CD8-positive, alpha-beta memory T cell (primary cell): ENCODE measurements at places on chromosomes 7 and 10. TPM values are rescaled to one million over a fixed set of nuclear protein-coding genes. Genes with fewer than 3 reads are reported as not detected.

- no peak overlapping the region for H3K27ac ChIP-seq
- H3K27me3 ChIP-seq: no peaks in the 10 kb centered on the region
- H3K4me3 ChIP-seq: no peak overlapping the region
- no peaks in the 10 kb centered on the region for H3K4me1 ChIP-seq
- H3K36me3 ChIP-seq: no peaks in the 10 kb centered on the region
These were observed 67.6 kb downstream of the JAZF1 start for GRCh38 chr7:28112883-28113540.

- no peaks in the 10 kb centered on the region for H3K36me3 ChIP-seq
- no peak for DNase-seq
- no peaks in the 10 kb centered on the region for H3K27me3 ChIP-seq
- no peaks in the 10 kb centered on the region for H3K4me1 ChIP-seq
- no peak overlapping the region for H3K27ac ChIP-seq
These were observed 18.0 kb upstream of the TBXAS1 start for GRCh38 chr7:139811066-139811465.

Gene MALSU1
- 86.3 TPM for total RNA-seq

- no peaks in the 10 kb centered on the region for H3K36me3 ChIP-seq
- no peak for DNase-seq
- H3K4me3 ChIP-seq: no peak overlapping the region
- no peak overlapping the region for H3K27ac ChIP-seq
These were observed 4.8 kb downstream of the SH3PXD2A start for GRCh38 chr10:103850572-103850895.

Gene SFTPA1
- total RNA-seq: not detected

DNA sequence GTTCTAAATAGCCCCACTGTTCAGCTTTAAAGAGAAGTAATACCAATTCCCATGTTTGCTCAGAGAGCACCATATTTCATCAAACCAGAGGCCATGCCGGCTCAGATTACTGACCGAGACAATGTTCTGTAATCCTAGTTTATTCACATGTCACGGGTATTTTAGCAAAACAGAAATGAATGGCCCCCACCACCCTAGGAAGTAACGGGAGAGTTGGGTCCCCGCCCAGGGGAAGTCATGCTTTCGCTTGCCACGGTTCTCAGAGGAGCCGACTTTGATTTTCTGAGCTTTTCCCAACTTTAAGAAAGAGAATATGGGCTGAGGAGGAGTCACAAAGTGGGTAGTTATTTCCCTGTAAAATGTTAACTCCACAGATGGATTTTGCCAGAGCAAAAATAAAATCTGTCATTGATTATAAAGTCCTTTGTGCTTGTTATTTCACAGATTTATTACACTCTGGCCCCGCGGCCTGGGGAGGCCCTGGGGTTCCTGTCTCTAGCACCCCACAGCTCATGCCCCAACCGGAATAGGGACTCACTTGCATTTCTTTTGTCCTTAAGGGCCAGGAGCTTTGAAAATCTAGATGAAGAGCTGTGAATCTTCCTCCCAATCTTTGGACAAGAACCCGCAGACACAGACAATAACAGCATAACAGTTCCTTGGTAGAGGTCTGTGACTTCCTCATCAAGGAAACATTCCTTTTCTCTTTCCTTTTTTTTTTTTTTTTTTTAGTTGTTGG, 3.7 kb upstream of the GDF10 start:
- H3K4me1 ChIP-seq: no peaks in the 10 kb centered on the region
- H3K27ac ChIP-seq: no peak overlapping the region
- H3K36me3 ChIP-seq: no peaks in the 10 kb centered on the region
- no peaks in the 10 kb centered on the region for H3K27me3 ChIP-seq

DNA sequence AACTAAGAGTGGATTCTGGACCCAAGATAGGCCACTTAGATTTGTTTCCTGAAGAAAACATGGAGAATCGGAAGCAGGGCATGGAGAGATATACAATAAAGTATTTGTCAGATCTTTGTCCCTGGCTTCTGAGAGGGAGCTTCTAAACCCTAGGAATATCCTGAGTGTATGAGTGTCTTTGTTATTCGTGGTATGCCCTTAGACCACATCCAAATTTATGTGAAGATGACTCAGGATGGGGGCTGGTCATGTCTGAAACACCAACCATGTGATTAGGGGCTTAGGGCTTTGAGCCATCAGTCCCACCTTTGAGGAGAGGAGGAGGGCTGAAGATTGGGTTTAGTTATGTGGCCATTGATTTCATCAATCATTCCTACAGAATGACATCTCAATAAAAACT, 69.7 kb upstream of the PLPP4 start:
- no peaks in the 10 kb centered on the region for H3K4me1 ChIP-seq
- H3K36me3 ChIP-seq: no peaks in the 10 kb centered on the region
- H3K27me3 ChIP-seq: no peaks in the 10 kb centered on the region
- no peak overlapping the region for H3K27ac ChIP-seq

- no peak overlapping the region for H3K4me3 ChIP-seq
- H3K27me3 ChIP-seq: no peaks in the 10 kb centered on the region
- no peaks in the 10 kb centered on the region for H3K36me3 ChIP-seq
- no peak for DNase-seq
- H3K4me1 ChIP-seq: no peaks in the 10 kb centered on the region
These were observed 32.1 kb downstream of the LRRC27 start for GRCh38 chr10:132363921-132364593.

DNA sequence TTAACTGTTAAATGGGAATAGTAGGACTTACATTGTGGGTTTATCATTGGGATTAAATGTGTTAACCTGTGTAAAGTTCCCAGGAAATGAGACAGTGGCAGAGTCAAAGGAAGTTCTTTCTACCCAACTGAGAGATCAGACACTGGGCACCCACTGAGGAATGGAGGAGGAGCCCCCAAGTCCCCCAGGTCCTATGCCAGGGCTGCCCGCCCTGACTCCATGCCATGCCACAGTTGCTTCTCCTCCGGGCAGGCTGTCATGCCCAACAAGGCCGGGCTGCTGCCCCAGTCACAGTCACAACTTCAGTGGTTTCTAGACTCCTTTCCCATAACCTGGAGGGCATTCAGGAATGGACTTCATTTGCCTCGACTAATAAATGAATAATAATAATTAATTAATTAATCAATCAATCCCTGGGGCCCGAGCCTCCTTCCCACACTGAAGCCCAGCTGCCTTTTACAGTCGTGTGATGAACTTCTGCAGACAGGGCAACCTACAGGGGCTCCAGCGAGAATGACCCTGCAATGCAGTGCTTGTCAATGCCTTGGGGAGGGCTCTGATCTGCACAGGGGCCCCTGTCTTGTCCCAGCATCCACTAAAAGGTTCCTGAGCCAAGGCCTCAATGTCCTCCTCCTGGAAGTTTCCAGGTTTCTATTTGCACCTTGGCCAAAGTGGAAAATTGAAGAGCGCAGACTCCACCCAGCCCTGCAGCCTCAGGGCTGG, 32.4 kb downstream of the DRGX start:
- no peaks in the 10 kb centered on the region for H3K36me3 ChIP-seq
- H3K4me1 ChIP-seq: no peaks in the 10 kb centered on the region
- no peak overlapping the region for H3K4me3 ChIP-seq
- H3K27ac ChIP-seq: no peak overlapping the region
- no peak for DNase-seq
